ENCODE measurements at places on chromosomes 7 and 10.
A peak's percentile ranks its signal among the peaks of the same experiment; 100 is the strongest.

DNA sequence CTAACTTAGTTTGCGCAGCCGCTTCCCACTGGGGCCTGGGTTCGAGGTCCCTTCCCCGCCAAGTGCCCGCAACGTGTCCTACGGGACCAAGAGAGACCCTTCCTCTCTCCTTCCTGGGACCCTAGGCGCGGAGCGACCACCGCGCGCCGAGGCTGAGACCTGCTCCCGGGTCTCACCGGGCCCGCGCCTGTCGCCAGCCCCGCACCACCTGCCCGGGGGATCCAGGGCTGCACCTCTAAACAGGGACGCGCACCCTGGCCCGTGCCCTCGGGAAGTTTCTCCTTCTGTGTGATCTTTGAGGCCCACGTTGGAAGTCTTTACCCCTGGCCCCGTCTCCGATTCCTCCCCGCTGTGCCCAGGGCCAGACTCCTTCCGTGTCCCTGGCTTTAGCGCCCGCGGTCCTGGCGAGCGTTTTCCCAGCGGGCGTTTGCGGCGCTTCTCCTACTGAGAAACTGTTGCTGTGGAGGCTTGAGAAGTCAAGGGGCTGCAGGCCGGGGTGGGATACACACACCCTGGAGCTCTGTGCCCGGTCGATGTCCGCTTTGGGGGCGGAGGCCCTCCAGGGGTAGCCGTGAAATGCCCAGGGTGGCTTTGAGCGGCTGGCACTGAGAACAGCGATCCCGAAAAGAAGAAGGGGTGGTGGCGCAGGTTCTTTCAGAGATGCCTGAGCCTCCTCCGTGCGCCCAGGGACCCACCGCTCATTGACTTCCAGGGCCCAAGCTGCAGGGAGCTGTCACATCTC is 575 bp downstream of the PLPP4 start:
- no peak for DNase-seq

- DNase-seq: no peak
These were observed 33.6 kb downstream of the THNSL1 start for GRCh38 chr10:25049966-25050365.

GRCh38 chr10:101155896-101156295 is 24.8 kb downstream of the TLX1 start:
- no peak for DNase-seq

DNA sequence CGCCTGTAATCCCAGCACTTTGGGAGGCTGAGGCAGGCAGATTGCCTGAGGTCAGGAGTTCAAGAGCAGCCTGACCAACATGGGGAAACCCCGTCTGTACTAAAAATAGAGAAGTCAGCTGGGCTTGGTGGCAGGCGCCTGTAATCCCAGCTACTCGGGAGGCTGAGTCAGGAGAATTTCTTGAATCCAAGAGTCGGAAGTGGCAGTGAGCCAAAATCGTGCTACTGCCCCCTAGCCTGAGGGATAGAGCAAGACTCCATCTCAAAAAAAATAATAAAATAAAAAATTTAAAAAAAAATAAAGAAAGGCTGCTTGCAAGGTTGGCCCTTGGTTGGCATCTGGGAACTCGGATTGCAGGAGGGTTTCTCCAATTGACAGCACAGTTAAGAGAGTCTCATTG is 221.6 kb downstream of the DGKI start:
- DNase-seq: no peak

GRCh38 chr10:27188259-27188658 is 33.1 kb downstream of the MASTL start:
- DNase-seq: no peak

DNA sequence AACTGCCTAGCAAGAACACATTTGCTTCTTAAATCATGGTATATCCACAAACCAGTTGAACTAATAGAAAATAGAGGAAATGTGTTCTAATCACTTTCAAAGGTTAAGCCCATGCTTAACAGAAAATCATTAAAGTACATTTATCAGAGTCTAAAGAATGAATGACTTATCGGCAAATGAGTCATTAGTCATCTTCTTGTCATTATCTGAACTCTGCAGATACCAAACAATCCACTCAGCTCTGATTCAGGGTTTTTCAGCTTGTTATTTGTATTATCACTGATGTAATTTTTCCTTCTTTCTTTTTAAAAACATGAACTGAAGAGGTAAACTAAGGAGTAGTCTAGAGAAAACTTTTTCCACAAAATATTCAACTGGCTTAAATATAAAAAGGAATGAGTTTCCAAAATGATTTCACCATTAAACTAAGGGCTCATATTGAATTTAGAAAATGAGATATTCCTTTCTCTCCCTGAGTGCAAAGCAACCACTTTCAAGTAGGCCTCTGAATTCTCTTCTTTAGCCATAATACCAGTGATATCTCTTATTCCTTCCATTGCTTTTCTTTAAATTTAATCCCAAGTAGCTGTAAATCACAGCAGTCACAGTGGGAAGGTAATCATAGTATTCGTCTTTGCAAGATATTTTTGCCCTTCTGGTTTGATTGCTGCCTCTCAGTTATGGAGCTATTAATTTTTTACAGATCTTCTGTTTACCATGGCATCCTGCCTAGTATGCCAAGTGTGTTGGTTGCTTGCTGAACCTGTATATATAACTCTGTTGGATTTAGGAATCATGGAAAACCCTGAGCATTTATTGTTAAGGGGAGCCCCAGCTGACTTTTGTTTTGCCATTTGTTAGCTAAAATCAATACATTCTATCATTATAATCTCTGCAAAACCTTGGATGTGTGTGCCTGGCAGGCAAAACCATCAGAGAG is 125.1 kb downstream of the THSD7A start:
- peak; percentile 5 for DNase-seq

DNA sequence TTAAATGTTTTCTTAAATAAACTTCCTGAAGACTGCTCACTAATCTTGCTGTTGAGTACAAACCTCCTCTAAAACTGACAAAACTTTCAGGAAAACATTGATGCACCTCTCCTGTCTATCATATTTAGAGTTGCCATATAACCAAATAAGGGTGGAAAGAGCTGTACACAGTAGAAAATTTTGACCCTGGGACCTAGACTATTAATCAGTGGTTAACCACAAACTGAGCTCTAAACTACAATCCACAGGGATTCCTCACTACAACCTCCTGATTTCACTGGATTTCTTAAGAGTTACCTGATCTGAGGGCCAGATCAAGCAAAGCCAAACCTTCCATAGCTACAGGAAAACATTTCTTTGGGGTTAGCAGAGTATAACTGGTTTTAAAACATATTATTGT is 39.9 kb upstream of the WNT16 start:
- no peak for DNase-seq
